ENCODE measurements at places on chromosomes 4 and X.

DNA sequence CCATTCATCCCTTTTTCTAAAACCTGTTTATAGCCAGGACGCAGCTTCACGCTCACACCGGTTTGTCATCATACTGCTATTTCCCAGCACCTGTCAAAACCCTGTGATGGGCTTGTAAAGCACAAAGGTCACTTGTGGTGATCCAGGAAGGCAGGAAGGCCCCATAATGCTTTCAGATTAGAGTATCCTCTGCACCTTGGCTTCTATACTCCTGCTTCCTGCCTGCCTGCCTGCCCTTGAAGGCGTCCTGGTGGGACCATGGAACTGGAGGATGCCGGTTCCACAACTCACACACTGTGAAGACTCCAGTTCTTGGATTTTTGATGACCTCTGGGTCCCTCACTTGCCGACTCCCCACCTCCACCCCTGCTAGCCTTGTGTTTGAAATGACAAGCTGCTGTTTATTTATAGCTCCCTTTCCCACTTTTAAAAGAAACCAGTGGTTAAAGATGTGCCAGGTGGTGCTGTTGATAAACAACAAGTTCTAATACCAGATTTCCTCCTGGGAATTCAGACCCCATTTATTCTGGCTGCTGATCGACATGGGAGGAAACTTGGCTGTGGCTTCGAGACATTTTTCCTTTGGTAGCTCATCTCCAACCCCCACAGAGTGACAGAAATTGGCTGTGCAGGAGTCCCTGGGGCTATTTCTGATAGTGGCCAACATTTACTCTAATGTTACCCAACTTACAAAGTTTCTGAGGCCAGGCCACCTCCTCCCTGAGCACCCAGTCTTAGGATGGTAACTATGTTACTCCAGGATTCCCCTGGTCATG lies 211.5 kb downstream of the KDR start:
- no peak for DNase-seq

DNA sequence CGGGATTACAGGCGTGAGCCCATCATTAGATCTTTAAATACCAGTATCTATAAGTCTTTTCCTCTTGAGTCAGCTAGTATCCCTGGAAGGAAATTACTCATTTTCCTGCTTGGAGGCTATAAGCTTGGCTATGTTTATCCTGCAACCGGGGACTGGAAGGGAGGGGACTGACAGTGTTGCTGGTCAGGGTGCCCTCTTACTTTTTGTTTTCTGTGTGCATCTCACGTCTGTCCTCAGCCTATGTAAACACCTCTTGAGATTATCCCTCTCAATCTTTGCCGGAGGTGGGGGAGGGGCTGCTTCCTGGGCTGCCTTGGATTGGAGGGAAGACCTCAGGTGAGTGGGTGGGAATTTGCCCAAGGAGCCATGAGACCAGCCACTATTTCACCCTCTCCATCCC lies 37.0 kb downstream of the HTT start:
- DNase-seq: no peak

GRCh38 chr4:1718095-1718850 lies 2.9 kb downstream of the TMEM129 start:
- DNase-seq: no peak

GRCh38 chrX:18698737-18699650 lies 8.5 kb upstream of the PPEF1 start:
- DNase-seq: no peak

DNA sequence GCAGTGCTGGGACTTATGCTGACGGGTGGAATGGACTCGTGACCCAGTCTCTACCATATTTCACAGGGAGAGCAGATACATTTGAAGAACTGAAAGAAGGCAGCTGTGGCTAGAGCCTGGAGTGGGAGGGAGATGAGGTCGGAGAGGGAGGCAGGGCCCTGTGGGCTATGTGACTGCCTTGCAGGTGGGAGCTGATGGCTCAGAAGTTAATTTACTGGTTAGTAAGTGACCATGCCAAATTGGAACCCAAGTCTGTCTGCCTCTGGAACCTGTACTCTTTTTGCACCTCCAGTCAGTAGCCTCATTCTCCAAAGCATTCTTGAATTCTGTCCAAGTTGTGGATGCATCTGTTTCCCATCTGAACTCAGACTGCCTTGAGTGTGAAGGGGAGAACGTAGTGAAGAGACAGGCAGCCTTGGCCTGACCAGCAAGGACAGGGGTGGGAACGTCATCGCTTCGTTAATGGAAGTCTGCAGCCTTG lies 92.3 kb downstream of the REPS2 start:
- DNase-seq: no peak

GRCh38 chrX:10062352-10062751 lies 94.4 kb upstream of the CLCN4 start:
- no peak for DNase-seq

GRCh38 chr4:115664285-115664684 lies 550.9 kb upstream of the NDST4 start:
- peak; percentile 77 for DNase-seq

GRCh38 chr4:3808597-3808996 lies 42.4 kb downstream of the ADRA2C start:
- DNase-seq: no peak

GRCh38 chr4:158861281-158861680 lies 92.5 kb downstream of the FNIP2 start:
- DNase-seq: no peak

DNA sequence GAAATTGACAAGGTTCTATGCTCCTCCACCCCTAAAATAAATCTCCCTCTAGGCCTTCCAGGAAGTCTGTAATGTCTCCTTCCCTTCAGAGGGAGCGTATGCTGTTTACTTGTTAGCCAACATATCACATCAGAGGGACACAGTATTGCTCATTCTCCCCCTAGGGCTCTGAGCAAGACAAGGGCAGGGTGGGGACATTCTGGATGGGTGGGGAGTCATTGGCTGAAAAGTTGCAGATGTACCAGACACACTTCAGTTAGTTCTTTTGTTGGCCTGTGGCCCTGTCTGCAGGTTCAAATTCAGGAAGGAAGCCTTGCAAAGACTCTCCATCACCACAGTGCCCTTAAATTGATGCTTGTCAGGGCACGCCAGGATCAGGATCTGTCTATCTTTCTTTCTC lies 106.3 kb upstream of the TEX13D start:
- no peak for DNase-seq

DNA sequence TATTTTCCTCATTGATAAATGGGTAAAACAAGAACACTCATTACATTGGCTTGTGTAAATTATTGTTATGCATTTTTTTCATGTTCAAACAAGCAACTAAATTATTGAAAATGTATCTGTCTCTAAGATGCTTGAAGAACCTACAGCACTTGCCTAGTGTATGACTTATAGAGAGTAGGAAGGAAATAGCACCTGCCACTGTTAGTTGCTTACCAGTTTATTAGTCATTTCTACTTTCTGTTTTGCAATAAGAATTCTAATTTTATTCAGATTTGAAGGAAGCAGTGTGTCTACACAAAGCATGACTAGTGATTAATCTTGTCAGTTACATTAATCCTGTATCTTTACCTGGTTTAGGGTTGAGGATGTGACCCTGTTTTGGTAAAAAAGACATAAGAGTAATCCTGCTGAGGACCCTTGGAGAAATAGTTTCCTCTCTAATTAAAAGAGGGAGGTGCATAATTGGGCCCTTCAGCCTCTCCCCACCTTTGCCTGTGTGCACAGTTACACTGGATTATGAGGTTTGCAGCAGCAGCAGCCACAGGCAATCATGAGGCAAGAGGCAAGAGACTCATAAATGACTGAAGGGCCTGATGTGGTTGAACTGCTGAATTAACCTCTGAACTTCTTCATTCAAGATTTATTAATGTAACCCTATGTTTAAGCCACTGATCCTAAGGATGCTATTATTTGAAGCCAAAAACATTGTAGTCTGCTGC lies 1202.1 kb downstream of the ADGRL3 start:
- no peak for DNase-seq

DNA sequence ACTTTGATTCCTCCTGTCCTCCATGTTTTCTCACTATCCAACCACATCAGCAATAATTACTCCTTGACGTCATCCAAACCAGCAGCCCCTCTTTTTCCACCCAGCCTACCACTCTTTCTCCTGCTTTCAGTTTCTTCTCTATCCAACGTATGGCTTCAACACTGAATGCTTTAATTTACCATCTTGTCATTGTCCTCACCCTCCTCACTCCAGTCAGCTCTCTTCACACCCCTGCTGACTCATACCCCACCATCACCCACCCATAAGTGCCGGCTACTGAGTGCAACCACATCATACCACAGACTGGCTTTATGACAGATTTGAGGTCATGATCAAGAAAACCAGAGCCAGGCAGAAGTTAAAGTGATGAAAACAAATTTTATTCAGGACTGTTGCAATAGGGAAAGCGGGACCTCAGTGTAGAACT lies 9.8 kb upstream of the ANXA5 start:
- DNase-seq: no peak

GRCh38 chr4:137688651-137689050 lies 156.4 kb upstream of the PCDH18 start:
- no peak for DNase-seq

GRCh38 chr4:138111462-138112000 lies 130.6 kb downstream of the SLC7A11 start:
- DNase-seq: no peak

GRCh38 chrX:12595720-12596119 lies 195.5 kb upstream of the PRPS2 start:
- no peak for DNase-seq

DNA sequence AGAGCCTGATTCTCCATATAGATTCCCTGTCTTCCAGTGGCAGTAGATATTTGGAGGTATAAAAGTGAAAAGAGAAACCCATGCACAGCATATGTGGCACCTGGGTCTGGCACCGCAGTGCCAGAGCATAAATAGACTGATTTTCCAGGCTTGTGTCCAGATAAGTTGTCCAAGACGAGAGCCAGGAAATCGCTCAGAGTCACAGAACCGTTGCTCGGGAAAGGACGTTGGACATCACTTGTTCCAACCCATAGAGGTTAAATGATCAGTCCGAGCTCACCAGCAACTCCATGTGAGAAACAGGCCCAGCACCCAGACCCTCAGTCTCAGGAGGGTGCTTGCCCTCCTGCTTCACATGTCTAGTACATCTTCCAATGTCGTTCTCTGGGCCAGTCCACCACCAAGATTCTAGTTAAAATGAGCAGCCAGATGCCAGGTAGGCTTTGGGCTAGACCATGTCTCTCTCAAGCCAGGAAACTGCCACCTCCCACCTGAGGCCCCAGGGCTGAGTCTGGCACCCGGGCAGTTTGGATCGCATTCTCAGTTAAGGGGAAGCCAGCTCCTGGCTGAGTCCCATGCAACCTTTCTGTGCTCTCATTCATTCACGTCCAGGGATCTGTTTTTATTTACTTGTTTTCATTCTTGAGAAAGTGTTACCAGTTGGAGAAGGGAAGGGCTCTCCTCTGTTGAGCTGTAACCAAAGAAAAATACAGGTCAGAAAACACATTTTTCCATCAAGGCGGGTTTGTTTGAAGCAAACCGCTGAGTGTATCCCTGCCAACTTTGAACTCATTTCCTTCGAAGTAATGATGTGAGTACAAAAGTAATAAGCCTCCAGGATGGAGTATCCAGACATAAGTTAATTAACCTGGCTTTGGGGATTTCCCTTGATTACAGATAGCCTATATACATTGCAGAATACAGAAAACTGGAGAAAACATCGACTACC lies 91.7 kb downstream of the PHOX2B start:
- no peak for DNase-seq

DNA sequence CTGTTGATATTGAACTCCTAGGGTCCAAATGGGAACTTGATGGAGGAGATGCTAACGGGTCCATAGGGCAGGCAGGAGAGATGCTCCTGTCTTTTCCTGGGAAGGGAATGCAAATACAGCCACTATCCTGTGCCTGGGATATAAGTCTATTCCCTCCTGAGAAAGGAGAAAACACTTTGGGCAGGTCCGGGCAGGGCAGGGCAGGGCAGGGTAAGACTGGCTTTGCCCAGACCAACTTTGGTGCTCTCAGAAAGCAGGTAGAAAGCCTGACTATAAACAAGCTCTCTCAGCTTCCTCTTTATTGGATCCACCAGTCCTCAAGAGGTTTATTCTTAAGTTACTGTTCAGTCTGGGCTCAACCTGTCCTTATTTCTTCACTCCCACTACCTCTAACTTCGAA lies 232.3 kb downstream of the PTTG2 start:
- DNase-seq: no peak

DNA sequence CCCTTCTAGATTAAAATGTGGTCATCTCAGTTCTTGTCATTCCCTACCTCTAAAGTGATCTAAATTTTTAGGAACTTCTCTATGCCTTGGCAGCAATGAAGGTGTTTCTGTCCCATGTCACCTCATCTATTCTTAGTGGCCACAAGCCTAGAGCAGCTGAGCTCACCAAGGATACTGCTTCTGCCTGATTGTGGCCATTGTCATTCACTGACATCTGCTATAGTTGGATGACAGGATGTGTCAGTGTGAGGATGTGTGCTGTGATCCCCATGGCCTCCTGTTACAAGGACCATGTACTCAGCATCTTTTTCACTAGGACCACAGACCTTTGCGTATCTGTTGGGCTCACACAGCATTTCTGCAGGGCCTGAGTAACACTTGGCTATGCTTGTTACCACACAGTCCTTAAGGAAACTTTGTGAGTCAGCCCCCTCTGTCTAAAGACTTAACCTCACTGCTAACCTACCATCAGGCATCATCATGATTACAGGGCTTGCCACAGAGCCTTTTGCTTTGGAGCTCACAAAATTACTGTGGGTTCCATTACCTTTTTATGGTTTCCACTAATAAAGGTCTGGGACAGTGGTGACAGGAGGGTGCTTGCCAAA lies 421.0 kb downstream of the ADAM29 start:
- no peak for DNase-seq

- DNase-seq: no peak
These were observed 236.9 kb upstream of the GPC4 start for GRCh38 chrX:133652185-133652584.

- DNase-seq: no peak
These were observed 223.3 kb upstream of the MAGEB2 start for GRCh38 chrX:29992083-29992482.

- DNase-seq: no peak
These were observed 57.4 kb upstream of the SORBS2 start for GRCh38 chr4:185869427-185869826.

DNA sequence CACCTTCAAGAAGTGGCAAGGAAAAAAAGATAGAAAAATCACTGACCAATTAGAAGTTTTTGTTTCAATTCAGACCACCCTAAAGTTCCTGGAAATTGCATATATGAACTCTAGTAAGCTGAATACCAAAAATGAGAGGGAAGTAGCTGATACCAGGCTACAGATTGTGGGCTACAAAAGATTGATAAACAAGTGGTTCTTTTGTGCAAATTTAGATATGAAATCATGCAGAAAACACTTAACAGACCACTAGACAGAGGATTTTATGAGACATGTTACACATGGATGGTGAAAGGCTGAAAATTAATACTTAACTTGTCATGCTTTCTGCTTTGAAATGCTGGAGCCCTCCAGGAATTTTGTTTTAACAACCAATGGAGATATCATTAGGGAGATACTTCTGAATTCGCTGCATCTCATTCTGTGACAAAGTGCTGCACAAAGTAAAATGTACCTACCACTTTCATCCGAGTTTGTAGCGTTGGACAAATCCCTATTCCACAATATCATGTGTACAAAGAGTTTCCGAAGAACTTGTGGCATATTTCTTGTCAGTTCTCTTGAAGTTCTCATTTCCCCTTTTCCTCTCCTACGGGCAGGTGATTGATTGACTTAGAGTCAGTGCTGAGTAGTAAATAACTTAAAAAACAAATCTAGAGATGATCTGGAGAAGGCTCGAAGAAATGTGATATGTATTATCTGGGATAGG lies 235.0 kb downstream of the PALLD start:
- no peak for DNase-seq

Measured in ecto neural progenitor cell (in vitro differentiated cells).